ENCODE measurements at places on chromosomes 2 and 18.

DNA sequence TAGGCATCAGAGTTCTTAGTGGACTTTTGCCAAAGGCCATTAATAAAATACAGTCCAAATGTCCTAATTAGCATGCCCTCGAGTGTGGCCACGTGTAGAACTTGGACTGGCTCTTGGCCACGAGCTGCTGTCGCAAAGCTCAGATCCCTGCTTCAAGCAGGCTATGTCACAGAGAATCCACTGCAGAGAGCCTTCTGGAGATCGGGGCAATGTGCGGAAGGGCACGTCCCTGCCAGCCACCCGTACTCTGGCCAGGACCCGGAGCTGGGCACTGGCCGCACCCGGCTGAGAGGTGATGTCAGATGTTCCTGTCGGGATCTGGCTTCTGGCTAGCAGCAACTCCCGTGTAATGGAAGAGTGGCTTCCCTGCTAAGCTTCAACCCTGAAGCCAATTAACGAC lies 432.7 kb upstream of the ID2 start:
- DNase-seq: no peak

GRCh38 chr2:677959-678550 lies 849 bp upstream of the TMEM18 start:
- DNase-seq: no peak

- DNase-seq: no peak
These were observed 204.9 kb downstream of the PID1 start for GRCh38 chr2:229066121-229066715.

DNA sequence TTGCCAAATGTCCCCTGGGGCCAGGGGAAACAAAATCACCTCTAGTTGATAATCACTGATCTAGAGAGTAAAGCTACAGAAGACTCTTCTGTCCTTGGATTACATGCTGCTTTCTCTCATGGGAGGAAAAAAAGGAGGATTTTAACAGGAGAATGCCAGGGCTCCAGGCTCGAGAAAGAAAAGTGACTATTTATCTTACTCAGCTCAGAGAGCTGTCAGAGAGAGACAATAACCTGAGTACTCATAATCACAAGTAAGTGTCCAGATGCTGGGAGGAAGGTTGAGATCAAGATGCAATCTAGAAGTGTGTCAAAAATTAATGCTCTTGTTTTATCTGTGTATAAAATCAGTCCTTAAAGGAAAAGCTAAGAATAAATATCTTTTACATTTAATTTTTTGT lies 133.3 kb downstream of the PTRHD1 start:
- peak; percentile 16 for DNase-seq

DNA sequence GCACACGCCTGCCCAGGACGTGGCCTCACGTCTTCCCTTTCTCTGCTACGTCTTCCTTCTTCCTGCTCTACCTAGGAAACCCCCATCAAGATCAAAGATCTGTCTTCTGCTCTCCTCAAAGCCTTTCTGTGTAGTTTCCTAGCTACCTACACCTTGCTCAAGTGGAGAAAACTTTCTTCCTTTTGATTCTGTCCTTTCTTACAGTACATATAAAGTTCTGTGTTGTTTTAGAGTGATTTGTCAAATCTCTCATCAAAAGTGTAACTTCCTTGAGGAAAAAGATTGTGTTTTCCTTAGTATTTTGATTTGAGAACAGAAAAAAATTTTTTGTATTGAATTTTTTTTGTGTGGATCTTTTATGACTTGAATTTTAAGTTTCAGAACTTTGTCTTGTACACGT lies 17.8 kb downstream of the SETBP1 start:
- no peak for DNase-seq

DNA sequence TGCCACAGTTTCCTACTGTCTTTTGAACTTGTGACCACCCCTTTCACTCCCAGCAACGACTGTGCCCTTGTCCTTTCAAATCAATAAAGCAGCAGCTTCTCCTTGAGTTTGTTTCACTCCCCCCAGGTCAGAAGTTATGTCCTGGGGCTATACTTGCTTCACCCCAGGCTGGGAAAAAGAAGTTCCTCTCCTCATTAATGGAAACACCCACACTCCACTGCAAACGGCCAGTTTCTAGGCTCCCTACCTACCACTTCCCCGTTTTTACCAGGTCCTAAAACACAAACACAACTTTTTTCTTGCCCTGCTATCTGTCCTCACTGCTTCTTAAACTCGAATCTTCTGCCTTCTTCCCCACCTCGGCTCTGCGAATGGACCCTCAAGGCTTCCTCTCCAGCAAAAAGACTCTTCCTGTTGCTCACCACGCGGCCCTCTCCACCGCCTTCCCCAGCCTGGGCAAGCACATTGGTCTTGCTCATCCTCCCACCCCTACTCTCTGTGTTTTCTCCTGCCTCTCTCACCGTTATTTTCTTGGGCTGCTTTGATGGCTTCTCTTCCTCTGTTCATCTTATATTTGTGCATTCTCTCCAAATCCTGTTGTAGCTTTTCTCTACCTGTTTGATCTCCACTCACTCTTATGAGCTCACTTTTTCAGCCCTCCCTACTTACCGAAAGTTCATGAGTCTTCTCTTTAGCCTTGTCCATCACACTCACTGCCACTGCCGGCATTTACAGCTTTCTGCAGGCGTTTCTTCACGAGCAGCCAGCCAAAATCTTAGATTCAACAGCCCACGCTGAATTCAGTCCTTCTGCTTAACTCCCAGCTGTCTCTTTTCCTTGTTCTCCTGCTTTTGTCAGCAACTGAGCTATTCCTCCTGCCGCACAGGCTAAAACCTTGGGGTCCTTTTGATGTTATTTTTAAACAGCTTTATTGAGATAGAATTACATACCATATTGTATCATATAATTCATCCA lies 7.0 kb upstream of the SP5 start:
- DNase-seq: no peak

- peak; percentile 84 for DNase-seq
These were observed 654 bp upstream of the ASB1 start for GRCh38 chr2:238425979-238426567.

- DNase-seq: no peak
These were observed 4.3 kb downstream of the UBXN2A start for GRCh38 chr2:23944527-23944926.

GRCh38 chr2:54455131-54455562 lies 980 bp upstream of the SPTBN1 start:
- DNase-seq: peak; percentile 31

DNA sequence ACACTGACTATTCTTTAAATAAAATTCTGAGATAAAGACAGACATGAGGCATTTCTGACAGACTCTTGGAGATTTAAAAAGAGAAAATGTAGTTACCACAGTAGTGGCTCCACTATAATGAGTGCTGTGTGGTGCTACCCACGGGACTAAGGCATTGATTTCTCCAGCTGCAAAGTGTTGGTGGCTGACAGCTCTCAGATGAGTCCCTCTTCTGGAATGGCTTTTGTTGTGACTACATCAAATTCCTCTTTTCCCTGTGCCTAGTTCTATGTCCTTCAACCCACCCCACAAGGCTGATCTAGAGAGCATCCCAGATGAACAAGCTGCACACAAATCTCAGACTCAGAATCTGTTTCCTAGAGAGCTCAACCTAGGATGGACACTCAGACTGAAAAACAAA lies 884.8 kb upstream of the ZEB2 start:
- DNase-seq: no peak

- no peak for DNase-seq
These were observed 11.6 kb downstream of the PNO1 start for GRCh38 chr2:68169308-68169707.

DNA sequence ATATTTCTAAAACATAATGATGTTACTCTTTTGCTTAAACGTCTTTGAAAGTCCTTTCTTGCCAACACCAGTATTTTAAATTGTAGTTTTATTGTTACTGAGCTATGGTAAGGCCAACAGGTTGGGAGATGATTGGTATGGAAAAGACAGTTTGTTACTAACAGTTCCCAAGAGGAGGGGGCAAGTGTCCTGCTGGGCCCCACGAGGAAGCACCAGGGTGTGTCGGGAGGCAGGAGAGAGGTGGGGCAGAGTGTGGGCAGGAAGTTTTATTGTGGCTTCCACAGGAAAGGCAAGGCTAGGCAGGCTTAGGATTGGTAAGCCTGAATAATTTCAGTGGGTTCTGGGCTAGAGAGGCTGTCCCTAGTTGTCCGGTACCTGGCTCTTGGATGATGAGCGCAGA lies 134.3 kb downstream of the SOCS6 start:
- no peak for DNase-seq

GRCh38 chr18:69968039-69968438 lies 20.4 kb upstream of the CD226 start:
- DNase-seq: no peak

- no peak for DNase-seq
These were observed 193.0 kb upstream of the LHCGR start for GRCh38 chr2:48948400-48949125.

DNA sequence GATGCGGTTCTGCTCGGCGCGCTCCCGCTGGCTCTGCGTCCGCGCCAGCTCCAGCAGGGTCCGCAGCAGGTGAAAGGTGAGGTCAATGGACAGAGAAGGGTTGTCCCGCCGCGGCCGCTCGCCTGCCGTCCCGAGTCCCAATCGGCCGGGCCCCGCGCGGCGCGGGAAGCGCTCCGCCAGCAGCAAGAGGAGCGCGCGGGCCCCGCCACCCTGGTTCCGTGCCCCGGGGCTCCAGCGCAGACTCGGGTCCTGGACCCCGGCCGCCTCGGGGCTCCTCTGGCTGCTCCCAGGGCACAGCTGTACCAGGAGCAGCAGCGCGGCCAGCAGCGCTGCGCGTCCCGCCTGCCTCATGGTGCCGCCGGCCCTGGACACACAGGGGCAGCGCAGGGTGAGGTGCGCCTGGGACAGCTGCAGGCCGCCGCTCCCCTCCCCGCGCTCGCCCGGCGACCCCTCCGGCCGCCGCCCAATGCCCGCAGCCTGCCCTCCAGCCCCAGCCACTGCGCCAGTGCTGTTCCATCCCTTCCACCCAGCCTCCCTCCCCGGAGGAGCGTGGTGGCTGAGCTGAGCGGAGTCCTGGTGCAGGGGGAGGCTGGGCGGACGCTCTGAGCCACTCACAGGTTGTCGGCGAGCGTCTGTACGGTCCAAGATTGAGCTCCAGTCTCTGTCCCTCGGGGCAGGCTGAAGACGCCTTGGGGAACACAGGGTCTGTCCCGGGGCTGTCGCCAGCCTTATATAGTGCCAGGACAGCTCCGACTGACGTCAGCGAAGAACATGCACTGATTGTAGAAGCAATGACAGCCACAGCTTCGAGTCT lies 493 bp downstream of the UCN start:
- DNase-seq: peak; percentile 58

- DNase-seq: no peak
These were observed 96.2 kb downstream of the KLHL29 start for GRCh38 chr2:23480957-23481797.

DNA sequence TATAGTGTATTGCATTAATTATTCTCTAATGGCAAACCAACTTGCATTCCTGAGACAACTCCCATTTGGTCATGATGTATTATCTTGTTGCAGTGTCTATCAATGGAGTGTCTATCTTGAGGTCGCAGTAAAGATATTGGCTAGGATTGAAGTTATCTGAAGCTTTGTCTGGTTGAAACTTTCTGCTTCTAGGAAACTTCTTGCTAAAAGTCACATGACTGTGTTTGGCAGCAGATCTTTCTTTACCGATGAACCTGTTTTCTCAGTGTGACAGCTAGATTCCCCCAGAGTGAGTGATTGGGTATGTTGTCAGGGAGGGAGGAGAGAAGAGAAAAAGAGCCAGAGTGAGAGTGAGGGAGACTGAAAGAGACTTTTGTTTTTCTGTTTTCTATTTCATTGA lies 119.6 kb downstream of the QPCT start:
- no peak for DNase-seq

- DNase-seq: no peak
These were observed 238.6 kb upstream of the CYP26B1 start for GRCh38 chr2:72386288-72386687.

GRCh38 chr2:214774108-214774507 lies 35.4 kb downstream of the BARD1 start:
- DNase-seq: no peak

DNA sequence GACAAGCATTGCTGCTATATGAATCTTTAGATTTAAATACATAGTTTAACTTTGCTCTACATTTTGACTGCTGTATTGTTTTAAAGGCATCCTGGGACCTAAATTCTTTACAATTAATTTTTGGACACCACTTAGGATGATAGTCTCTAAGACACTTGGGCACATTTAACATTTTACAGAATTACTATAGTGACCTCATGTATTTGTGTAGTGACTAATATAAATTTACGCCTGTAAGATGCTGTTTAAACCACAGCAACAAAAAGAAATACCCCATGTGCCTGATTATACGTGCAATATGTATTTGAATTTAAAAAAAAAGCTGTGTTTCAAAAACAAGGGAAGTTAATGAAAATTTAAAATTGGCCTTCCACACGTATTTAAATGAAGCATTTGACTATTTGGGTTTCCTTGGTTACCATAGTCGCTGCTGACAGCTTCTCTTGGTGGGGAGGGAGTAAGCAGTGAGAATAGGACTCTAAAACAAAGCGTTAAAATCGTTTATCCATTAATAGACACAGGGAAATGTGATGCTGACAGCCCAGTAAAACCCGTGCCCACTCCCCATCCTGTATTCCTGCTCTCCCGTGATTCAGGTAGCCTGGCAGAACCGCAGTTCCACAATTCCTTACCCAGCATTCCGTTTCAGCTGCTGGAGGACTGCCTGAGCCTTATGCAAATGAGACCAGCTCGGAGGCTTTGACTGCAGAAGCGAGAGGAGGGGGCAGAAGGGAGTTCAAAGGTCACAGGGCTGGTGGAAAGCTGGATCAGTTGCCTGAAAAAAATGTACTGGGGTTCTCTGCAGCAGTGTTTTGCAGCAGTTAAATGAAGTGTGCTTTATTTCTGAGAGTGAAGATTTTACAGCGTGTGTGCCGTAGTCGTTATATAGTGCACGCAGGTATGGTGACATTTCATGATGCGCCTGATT lies 104.3 kb downstream of the CSRNP3 start:
- peak; percentile 92 for DNase-seq

DNA sequence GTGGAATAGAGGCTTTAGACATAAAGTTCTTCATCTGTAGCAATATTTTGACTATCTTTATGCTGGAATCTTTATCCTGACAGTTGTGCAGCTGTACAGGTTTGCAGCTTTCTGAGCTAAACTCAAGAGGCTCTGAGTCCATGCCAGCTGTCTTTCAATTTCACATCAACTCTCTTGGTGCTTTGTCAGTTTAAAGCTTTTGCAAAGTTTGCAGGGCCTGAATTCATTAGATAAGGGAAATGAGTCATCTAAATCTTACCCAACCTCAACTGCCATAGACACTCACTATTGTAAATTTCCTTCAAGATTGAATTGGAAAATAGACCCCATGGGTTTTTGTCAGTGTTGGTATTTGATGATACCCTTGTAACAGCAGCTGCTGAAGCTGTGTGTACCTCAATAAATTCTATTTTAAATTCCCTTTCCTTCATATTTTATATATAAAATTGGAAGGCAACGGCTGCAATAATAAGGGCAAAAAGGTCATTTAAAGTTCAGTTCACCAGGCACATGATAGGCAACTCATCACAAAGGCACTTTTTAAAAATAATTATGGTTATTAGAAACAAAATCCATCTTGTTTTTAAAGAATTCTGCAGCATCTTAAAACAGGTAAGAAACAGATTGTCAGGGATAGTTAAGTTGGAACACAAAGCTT lies 169.9 kb upstream of the SLC39A10 start:
- DNase-seq: no peak

DNA sequence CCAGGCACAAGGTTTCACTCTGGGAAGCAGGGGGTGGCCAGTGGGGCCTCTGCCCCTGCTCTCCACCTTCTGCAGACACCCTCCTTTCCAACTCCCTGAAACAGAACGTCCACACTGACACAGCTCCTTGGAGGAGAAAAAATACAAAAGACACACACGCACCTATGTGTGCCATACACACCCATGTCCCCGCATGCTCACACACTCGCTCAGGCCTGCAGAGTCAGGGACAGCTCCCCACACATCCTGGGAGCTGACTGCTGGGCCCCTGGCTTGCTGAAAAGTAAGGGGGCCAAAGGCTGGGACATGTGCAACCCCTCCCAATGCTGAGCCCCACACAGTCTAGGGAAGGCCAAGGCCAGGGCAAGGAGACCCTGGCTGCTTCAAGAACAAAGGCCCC lies 200.5 kb downstream of the TNS1 start:
- DNase-seq: no peak
